ENCODE measurements at places on chromosomes 2 and 18. TPM values are rescaled to one million over a fixed set of nuclear protein-coding genes. Genes with fewer than 3 reads are reported as not detected.
A peak's percentile ranks its signal among the peaks of the same experiment; 100 is the strongest.

DNA sequence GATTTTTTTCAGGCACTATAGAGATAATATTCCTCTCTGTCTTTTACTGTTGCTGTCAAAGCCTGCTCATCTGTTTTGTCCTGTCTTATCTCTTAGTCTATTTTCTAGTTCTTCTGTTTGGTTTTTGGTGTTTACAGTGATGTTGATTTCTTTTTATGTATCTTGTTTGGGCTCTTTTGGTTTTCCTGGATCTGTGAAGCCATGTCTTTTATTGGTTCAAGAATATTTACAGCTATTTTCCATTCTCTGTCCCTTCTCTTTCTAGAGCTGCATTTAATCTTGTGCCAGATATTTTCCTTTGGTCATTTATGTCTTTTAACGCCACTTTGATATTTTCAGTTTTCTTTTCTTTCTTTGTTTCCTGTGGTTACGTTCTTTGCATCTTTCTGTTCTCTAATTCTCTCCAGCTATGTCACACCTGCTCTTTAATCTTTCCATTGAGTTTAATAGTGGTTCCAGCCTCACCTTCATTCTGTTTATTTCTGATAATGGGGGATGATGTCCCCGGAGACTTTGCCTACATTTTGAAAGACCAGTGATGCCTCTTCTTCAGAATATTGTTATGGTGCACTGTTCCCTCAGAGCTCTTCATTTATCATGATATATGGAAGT lies 32.0 kb downstream of the SMCHD1 start:
- DNase-seq: no peak

GRCh38 chr18:57389271-57389670 lies 36.9 kb downstream of the ST8SIA3 start:
- no peak for DNase-seq

- peak; percentile 73 for DNase-seq
Measured at GRCh38 chr2:162123806-162124758, 28.0 kb downstream of the GCG start.

GRCh38 chr2:241877989-241878970 lies 8.8 kb downstream of the RTP5 start:
- DNase-seq: peak; percentile 94

Gene LIMS3
- 2.7 TPM for total RNA-seq

Gene SLC25A12
- 19.2 TPM for total RNA-seq

GRCh38 chr2:237904831-237905599 lies 45.6 kb downstream of the RAMP1 start:
- DNase-seq: no peak

Gene CD8B2
- total RNA-seq: not detected

DNA sequence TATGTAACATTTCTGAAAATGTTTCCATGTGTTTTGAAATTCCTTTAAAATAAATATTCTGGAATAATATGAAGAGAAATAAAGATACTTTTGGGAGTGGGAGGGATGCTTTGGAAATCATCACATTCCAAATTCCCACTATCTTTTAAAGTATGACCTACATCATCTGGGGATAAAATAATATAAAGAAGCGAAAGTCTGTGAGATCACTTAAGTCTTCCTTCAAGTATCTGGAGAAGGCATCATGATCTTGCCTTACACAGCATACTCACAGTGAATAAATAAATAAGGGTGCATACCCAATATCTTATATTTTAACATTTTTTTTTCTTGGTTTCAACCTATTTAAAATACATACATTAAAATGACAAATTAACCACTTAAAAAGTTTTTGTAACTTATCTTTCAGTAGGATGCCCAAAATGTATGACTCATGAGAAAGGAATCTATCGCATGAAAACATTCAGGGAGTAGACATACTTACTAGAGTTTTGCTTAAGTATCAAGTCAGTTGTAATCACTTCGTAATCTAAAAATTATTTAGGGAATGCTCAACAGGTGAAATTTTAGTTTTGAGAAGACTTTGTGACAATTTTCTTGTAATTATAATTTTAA lies 248.3 kb upstream of the COL3A1 start:
- DNase-seq: peak; percentile 69

Gene TTC31
- total RNA-seq: 28.6 TPM

GRCh38 chr2:67752199-67752598 lies 310.6 kb downstream of the C1D start:
- DNase-seq: peak; percentile 35

Gene SPP2
- total RNA-seq: not detected

GRCh38 chr2:9768388-9768787 lies 74.9 kb upstream of the TAF1B start:
- DNase-seq: no peak

Gene AKAIN1
- not detected for total RNA-seq

- no peak for DNase-seq
Measured at GRCh38 chr18:35777039-35777438, 195.4 kb upstream of the RMP24 start.

GRCh38 chr2:9498210-9498609 lies 23.9 kb downstream of the IAH1 start:
- DNase-seq: no peak

DNA sequence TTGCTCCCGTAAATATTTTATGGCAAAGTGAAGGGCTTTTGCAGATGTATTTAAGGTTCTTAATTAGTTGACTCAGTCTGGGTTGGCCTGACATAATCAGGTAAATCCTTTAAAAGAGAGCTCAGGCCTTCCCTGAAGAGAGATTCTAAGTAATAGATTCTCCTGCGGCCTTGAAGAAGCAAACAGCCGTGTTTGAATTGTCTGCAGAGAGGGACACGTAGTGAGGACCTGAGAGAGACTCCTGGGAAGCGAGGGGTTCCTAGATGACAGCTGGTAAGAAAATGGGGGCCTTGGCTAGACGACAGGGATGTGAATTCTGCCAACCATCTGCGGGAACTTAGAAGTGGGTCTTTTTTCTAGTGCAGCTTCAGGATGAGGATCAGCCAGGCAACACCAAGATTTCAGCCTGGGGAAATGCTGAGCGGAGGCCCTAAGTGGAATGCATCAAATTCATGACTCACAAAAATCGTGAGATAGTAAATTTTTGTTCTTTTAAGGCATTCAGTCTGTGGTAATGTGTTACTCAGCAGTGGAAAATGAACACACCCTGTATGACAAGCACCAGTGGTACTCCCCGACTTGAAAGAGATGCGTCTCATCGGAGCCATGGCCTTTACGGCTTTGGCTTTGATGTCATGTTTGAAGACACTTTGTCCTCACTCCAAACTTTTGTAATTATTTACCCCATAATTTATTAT lies 62.1 kb upstream of the SMIM21 start:
- DNase-seq: no peak

DNA sequence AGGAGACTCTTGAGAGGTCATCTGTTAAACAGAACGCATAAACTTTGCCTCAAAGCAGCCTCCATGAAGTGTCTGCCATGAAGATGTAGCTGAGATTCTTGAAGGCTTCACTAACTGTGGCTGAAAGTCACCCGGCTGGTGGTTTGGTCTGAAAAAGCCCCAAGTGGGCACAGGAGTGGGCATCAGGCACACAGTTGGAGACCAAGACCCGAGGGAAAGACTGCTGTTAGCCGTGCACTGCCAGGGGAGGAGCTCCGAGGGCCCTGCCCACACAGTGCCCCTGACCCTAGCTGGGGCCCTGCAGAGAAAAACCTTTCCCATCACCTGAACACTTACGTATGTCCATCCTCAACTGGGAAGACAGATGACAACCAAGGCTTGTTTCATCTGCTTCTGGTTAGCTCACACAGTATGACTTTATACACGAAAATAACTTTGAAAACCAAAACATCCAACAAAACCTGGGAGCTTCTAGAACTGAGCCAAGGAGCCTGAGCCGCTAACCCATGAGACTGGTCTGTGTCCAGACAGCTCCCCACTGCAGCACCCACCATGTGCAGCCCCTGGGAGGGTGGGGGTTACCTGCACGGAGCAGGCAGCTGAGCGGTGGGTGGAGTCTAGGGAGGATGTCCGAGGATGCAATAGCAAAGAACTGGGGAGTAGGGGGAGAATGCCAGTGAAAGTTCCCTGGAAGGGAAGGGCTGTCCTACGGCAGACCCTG lies 15.4 kb downstream of the HJURP start:
- DNase-seq: no peak

DNA sequence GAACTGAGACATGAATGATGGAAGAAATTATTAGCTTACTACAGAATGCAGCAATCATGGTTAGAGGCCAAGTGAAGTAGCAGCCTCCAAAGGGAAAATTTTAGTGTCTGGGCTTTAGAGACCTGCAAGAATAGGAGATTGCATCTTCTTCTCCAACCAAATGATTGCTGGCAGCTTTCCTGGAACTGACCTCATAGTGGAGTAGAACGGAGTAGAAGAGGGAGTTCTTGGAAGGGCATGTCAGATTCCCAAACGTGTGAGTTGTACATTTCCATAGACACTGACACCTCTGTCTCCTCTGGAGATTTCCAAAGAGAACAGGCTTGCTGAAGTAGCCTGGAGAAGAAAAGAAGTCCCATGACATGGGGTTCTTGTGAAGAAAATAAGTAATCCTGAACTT lies 169.8 kb upstream of the ERBB4 start:
- no peak for DNase-seq
